ENCODE measurements at places on chromosomes 7 and 10.

GRCh38 chr10:44198780-44199097, 186.2 kb downstream of the CXCL12 start:
- DNase-seq = no peak

DNA sequence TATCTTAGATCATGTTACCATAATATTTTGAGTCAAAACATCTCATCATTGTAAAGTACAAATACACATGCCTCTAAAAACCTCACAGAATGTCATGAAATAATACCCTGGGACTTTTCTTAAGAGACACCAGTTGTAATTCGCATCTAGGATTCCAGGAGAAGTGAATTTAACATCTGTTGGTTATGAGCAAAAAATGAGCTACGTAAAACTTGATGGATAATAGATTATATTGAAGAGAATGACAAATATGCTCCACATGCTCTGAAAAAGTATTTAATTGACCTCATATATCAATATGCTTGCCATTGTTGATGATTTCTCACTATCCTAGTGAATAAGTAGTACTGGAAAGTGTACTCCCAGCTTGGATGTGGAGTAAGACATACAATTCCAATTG, 227.0 kb downstream of the BBS9 start:
- DNase-seq = no peak

DNA sequence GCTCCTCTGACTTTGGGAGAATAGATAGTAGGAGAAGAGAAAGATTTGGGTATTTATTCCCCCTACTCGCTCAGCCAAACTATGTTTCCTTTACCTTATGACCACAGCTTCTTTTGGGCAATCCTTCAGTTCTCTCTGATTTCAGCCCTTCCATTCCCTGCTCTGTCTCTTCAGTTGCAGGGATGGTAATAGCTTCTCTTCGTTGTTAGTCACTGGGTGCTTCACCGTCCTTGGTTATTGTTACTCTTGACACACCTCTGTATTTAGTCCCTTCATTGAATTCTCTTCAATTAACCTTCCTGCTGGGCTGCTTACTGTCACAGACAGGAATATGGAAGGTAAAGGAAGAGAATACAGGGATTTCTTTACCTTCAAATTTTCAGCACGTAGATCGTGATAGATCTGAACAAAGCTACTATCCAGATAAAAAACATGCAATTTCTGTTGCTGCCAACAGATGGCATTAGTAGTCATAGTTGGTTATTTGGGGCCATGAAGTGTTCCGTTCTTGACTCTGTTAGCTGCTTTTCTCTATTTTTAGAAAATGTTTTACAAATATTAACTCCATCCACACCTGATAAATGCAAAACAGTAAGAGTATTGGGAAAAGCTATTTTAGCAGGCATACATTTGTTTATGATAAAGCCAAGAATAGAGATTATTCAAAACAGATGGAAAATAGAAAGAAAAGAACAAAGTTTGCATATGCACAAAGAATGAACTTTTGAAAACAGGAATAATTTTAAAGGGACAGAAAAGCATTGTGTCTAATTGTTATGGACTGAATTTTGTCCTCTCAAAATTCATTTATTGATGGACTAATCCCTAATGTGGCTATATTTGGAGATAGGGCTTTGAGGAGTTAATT, 14.0 kb upstream of the PTTG1IP2 start:
- DNase-seq = no peak

- no peak for DNase-seq
Measured at GRCh38 chr10:14020037-14020664, 310.6 kb downstream of the FRMD4A start.

- DNase-seq = no peak
Measured at GRCh38 chr10:4006858-4007257, 221.8 kb upstream of the KLF6 start.

GRCh38 chr7:158185653-158186052, 402.0 kb downstream of the PTPRN2 start:
- DNase-seq = no peak

- DNase-seq = no peak
Measured at GRCh38 chr7:17745610-17746009, 194.7 kb downstream of the SNX13 start.

DNA sequence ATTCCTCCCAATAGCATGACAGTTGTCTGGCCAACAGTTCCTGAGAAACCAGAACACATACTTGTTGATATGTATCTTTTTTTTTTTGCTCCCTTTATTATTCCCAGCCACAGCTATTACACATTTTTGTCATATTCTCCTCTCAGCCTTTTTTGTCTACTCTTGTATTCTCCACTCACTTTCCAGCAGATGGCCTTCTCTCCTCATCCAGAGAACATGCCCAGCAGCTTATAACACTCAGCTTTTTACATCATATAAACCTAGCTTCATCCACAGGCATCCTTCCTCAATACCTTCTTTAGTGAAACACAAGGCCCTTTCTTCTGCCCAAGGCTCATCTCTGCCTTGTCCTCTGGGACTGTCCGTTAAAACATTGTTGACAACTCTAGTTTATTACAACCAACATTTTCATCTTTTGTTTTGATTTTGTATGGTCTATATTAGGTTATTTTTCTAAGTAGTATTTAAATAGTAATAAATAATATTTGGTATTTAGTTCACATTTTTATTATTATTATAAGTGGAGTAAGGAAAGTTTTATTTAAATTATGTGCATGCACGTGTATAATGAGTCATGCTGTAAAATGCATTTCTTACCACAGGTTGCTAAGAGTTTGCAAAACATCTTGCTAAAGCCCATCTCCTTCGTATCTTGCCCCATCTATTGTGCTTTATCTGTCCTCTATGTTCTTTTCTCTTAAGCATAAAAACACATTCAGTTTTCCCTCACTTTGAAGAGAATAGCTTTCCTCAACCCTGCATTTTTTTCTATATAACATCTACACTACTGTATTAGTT, 101.5 kb downstream of the ORC5 start:
- DNase-seq = no peak

DNA sequence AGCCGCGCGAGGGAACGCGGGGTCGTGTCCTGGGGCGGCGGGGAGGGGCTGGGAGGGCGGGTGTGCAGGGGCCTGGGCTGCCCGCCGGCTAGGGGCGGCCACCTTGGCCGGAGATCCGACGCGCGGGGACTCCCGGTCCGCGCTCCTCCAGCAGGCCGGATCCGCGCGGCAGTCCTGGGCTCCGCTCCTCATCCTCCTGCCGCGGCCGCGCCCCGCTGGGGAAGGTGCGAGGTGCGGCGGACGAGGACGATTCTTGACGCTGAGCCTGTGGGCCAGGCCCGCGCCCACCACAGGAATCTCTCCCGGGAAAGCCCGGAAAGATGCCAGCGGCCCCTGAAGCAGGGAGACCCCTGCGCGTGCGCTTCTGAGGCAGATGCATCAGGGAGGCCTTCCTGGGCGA, 6.6 kb upstream of the OGDHL start:
- DNase-seq = no peak

- DNase-seq = no peak
Measured at GRCh38 chr7:21914671-21915070, 31.0 kb downstream of the CDCA7L start.

DNA sequence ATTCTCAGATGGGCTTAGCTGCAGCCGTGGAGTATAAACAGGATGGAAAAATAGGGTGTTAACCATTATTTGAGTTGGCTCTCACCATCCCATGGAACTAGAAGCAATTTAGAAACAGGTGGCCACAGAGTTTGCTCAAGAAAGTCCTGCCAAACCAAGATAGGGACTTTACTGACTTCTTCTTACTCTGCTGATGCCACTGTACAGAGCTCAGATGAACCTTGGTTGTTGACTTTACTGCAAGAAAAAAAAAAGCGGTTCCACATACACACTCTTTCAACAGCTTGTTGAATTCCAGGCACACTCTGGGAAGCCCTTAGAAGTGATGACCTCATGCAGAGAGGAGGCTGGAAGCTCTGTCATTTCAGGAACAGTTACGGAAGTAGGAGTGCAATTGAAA, 753.4 kb downstream of the NRG3 start:
- no peak for DNase-seq

GRCh38 chr10:102598243-102598642, 46.0 kb upstream of the TRIM8 start:
- no peak for DNase-seq

DNA sequence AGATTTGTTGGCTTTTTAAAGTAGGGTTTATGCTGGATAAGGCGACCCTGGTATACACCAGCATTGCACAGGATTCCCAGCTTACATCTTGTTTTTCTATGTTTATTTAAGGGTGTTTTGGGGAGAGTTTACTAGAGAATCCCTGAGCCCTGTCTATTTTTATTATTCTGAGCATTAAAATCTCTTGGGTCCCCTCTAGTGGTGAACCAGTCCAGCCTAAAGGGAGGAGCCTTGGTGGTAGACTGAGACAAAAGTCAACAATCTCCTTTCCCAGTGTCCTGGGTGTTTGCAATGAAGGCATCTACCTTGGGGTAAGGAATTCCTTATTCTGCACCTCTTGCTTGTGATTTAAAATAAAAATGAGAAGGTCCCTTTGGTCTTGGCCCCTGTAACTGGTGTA, 38.2 kb downstream of the ANTXRL start:
- DNase-seq = no peak

- DNase-seq = no peak
Measured at GRCh38 chr10:24442234-24442633, 233.3 kb downstream of the KIAA1217 start.

- no peak for DNase-seq
Measured at GRCh38 chr7:1087952-1088920, at the start of gene GPER1. Gene GPER1, plus strand, starts transcription at chr7:1088113. Its CDS starts 3,616 bp downstream, at chr7:1091729.
